ENCODE measurements at places on chromosomes 7 and 10.

GRCh38 chr10:111076682-111077478 is at the start of gene ADRA2A:
Gene ADRA2A (plus strand): TSS chr10:111077029. CDS start chr10:111077997, 968 bp downstream.
- H3K4me3 ChIP-seq: peak within 1 kb of the TSS; percentile 69
- no peak for DNase-seq
- H3K4me1 ChIP-seq: peaks cover 23% of the 10 kb centered on the region
- no peak within 1 kb of the TSS for H3K27ac ChIP-seq

- no peaks in the 10 kb centered on the region for H3K27me3 ChIP-seq
- peak overlapping the region; percentile 47 for H3K4me3 ChIP-seq
- peaks cover 1% of the 10 kb centered on the region for H3K36me3 ChIP-seq
- DNase-seq: no peak
- H3K4me1 ChIP-seq: peaks cover 24% of the 10 kb centered on the region
Measured at GRCh38 chr10:74227697-74228424, 76.8 kb downstream of the ADK start.

GRCh38 chr10:8056871-8057331 is 2.4 kb downstream of the GATA3 start:
- no peak for DNase-seq
- H3K27ac ChIP-seq: peak overlapping the region; percentile 100
- peaks cover 16% of the 10 kb centered on the region for H3K27me3 ChIP-seq
- H3K4me1 ChIP-seq: peaks cover 79% of the 10 kb centered on the region
- H3K4me3 ChIP-seq: peak overlapping the region; percentile 98
- H3K36me3 ChIP-seq: peaks cover 79% of the 10 kb centered on the region

GRCh38 chr7:107474104-107474521 is 4.3 kb downstream of the GPR22 start:
- no peak for DNase-seq
- H3K27ac ChIP-seq: no peak overlapping the region
- peaks cover 2% of the 10 kb centered on the region for H3K36me3 ChIP-seq

- DNase-seq: no peak
- H3K4me1 ChIP-seq: no peaks in the 10 kb centered on the region
- H3K4me3 ChIP-seq: no peak overlapping the region
- no peaks in the 10 kb centered on the region for H3K36me3 ChIP-seq
Measured at GRCh38 chr10:42691361-42692120, 53.2 kb upstream of the ZNF33B start.
